ENCODE measurements at places on chromosomes 7 and 10.

GRCh38 chr7:82429408-82429807, 14.2 kb downstream of the CACNA2D1 start:
- DNase-seq = no peak

DNA sequence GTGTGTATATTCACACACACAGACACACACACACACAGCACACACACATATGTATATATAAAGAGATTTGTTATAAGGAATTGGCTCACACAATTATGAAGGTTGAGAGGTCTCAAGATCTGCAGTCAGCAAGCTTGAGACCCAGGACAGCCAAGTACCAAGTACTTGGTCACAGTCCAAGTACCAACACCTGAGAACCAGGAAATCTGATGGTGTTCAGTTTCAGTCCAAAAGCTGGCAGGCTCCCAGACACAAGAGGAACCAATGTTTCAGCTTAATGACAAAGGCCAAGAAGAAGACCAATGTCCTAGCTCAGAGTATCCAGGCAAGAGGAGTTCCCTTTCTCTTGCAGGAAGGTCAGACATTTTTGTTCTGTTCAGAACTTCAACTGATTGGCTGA, 780.2 kb downstream of the MAGI2 start:
- DNase-seq = no peak

- no peak for DNase-seq
These were observed 373.9 kb downstream of the SFMBT2 start for GRCh38 chr10:7036951-7037350.

- no peak for DNase-seq
These were observed 51.9 kb upstream of the PRKAR1B start for GRCh38 chr7:778968-779451.

GRCh38 chr7:106012935-106013439, 49.9 kb downstream of the CDHR3 start:
- no peak for DNase-seq

DNA sequence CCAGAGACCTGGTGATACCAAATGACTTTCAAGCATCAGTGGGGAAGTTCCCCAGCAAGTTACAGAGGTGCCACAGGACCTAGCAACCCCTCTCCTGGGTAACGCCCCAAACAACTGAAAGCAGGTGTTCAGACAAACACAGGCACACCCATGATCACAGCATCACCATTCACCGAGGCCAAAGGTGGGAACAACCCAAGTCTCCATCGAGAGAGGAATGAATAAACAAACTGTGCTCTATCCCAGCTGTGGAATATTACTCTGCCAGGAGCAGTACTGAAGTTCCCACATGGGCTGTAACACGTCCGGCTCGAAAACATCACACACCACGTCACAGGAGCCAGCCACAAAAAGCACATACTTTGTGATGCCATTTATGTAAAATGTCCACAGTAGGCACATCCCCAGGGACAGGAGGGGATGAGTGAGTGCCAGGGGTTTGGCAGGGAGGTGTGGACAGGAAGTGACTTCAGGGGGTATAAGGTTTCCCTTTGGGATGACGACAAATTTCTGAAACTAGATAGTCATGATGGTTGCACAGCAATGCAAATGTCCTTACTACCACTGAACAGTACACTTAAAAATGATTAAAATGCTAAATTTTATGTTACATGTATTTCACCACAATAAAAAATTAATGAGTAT, 222.8 kb downstream of the TNS3 start:
- DNase-seq = no peak

DNA sequence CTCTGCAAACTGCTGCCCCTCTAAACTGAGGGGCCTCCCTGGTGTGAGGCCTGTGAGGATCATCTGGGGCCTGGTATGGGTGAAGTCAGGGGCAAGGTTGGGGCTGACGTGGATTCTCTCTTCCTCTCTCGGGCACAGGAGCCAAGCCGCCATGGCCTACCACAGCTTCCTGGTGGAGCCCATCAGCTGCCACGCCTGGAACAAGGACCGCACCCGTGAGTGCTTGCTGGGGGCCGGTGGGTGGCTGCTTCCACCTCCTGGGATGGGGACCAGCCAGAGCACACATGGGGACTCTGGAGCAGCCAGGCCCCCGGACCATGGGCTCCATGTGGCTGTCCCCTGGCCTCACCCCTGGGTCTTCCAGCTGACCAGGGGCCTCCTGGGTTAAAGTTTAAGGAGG, 11.0 kb downstream of the ARPC1B start:
- no peak for DNase-seq

- DNase-seq = no peak
These were observed 12.0 kb upstream of the KCNMA1 start for GRCh38 chr10:77649333-77650331.

DNA sequence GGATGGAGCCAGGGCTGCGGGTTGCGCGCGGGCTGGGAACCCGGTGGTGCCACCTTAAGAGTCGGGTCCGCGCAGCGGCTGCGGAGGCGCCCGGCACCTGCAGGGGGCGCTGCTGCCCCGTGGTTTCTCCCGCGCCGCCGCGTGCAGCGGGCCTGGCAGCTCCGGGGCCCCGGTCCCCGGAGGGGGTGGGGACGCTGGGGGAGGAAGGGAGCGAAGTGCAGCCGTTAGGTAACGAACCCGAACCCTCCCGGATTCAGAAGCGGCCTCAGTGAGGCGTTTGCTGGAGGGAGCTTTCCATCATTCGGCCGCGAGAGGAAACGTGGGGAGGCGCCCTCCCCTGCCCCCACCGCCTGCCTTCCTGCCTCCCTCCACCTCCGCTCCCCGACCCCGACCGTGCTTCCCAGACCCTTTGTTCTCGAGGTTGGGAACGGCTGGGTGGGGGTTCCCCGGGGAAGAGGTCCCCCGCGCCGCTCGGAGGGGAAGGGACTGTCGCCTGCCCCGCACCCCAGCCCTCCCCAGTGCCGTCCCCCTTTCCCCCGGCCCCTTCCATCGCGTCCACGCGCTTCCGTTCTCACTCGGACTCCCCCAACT, 29.6 kb downstream of the SKIDA1 start:
- peak; percentile 83 for DNase-seq

- no peak for DNase-seq
These were observed 82.2 kb downstream of the NOD1 start for GRCh38 chr7:30396389-30396788.

DNA sequence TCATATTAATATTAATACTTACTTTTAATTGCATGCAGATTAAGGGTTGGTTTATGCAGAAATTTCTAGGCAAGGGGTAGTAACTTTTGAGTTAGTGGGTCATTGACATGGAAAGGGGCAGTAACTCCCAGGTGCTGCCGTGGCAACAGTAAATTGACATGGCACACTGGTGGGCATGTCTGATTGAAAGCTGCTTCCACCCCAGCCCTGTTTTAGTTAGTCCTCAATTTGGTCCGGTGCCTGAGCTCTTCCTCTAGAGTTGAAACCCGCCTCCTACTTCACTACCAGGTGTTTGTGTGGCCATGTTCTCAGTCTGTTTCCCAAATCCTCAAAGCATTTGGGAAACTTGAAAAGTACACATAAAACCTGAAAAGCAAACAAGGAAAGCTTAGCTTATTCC, 18.4 kb downstream of the CUZD1 start:
- DNase-seq = no peak

DNA sequence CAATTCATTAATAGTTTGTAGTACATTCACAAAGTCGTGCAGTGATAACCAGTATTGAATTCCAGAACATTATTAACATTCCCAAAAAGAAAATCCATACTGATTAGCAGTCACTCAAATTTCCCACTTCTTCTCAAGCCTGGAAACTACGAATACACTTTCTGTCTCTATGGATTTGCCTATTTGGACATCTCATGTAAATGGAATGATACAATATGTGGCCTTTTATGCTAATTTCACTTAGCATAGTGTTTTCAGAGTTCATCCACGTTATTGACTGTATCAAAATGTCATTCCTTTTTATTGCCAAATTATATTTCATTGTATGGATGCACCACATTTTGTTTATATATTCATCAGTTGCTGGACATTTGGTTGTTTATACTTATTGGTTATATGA, 78.8 kb downstream of the STK31 start:
- no peak for DNase-seq

All from CD4-positive, alpha-beta T cell (primary cell).